Stimulated activated CD4-positive, alpha-beta T cell treated with anti-CD3 and anti-CD28 coated beads, TNF-alpha, amount 100 ng/mL, for 24 hours (primary cell): ENCODE measurements at places on chromosomes 3 and 15.
A peak's percentile ranks its signal among the peaks of the same experiment; 100 is the strongest.

DNA sequence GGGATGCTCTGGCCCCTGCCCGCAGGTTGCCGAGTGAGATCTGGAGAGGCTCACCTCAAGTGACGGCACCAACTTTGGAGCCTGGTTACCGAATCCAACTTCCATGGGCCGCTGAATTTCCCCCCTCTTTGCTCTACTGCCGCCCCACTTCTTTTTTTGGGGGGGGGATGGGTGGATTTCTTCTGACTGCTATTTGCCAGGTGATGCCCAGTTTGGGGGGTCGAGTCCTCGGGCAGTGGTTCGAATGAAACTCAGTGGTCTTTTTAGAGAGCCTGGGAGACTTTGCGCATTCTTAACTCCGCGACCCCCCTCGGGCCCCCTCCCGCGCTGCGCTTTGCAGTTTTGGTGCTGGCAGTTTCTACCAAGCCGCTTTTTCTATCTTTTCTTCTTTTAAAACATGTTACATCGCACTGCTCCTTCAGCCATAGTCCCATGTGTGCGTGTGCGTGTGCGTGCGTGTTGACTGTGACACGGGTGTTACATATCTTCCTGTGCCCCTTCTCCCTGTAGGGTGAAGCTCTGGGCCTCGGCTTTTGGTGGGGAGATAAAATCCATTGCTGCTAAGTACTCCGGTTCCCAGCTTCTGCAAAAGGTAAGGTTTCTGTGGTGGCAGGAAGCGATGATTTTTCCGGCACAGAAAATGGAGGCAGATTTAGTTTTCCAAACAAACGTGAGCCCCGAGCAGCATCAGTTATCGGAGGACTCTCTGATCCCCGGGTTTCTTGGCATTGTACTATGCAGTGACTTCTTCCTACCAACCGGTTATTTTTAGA, 837 bp downstream of the CACNA2D3 start:
- no peak for DNase-seq

DNA sequence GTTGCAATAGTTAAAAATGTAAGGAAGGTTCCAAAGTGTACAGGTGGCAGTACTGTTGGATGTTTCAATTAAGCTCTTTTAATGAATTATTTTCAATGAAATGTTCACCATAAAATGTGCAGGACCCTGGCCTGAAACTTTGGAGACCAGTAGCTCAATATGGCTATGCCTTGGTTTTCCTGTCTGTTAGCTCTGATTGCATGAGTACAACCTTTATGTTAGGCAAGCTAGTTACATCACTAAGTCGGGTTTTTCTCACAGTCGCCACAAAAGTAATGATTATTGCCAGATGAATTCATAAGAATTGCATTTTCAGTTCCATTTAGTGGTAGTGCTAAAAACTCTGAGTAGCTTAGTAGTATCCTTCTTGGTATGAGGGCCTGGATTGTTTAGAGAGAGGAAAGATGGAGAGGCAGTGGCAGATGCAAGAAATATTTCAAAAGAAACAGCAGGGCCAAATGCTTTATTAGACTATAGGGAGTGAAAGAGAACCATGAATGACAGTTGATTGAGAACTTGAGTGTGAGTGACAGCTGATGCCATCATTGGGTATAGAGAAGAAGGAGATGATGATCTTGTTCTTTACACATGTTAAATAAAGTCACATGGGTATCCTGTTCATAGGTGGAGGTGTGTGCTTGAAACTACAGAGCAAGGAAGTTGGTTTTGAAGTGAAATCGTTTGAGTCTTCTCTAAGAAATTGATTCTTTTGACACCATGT, 109.5 kb downstream of the AKAP13 start:
- DNase-seq, result no peak

- DNase-seq, result no peak
Measured at GRCh38 chr3:123511726-123512125, 62.8 kb upstream of the ADCY5 start.

DNA sequence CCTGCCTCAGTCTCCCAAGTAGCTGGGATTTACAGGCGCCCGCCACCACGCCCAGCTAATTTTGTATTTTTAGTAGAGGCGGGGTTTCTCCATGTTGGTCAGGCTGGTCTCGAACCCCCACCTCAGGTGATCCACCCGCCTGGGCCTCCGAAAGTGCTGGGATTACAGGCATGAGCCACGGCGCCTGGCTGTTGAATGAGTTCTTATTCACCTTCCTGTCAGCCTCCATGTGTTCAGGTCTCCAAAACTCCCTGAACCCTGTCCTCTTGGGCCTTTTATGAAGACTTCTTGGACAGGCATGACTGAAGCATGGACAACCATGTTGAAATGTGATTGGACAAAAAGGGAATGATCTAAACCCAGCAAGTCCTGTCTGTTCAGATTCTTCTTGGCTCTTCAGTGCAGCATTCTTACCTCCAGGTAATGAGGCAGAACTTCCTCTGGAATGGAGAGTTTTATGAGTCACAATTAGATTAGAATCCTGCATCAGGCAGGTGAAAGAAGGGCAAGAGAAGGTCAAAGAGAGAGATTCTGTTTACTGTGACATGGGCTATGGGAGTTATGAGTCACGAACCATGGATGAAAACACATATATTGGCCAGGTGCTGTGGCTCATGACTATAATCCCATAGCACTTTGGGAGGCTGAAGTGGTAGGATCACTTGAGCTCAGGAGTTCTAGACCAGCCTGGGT, 23.1 kb upstream of the EIF4A2 start:
- DNase-seq, result no peak

- DNase-seq, result no peak
Measured at GRCh38 chr3:195584543-195584870, 767 bp upstream of the APOD start.

- no peak for DNase-seq
Measured at GRCh38 chr3:14814411-14814871, 4.3 kb upstream of the FGD5 start.

GRCh38 chr15:53569751-53570480, 189.5 kb downstream of the WDR72 start:
- no peak for DNase-seq

DNA sequence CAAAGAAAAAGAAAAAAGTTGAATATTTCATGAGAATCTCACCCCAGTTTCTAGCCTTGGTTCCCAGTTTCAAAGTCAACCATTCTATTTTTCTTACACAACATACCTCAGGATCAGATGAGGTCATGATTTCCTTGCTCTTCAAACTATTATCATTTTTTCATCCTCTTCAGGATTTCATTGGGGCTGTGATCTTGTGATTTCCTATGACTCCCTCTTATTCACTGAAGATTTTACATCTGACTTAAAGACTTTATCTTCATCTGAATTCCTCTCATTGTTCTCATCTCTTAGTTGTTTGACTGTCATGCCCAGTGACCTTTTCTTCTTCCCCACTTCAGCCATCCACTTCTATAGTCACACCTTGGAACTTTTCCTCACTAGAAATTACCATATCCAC, 3.1 kb upstream of the C3orf33 start:
- no peak for DNase-seq

GRCh38 chr15:50624616-50625168, 61.9 kb downstream of the TRPM7 start:
- no peak for DNase-seq

DNA sequence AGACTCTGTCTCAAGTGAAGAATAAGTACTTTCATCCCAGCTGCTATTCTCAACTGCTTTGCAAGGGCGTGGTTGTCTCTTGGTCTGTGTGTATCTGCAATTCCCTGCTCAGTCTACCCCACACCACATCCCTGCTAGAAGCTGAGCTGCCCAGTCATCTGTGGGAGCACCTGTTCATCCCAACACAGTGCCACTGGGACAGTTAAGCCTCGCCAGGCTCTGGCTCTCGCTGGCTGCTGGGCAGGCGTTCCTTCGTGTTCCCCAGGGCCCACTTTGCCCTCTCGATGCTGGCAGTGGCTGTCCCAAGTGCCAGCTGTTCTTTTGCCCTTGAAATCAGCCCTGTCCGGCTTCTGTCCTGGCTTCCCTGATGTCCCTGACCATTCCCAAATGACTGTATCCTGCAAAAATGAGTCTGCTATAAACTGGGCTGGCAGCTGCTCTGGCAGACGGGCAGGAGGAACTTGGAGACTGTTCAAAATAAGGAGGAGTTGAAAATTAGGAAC, 91.6 kb upstream of the KLHL25 start:
- no peak for DNase-seq

DNA sequence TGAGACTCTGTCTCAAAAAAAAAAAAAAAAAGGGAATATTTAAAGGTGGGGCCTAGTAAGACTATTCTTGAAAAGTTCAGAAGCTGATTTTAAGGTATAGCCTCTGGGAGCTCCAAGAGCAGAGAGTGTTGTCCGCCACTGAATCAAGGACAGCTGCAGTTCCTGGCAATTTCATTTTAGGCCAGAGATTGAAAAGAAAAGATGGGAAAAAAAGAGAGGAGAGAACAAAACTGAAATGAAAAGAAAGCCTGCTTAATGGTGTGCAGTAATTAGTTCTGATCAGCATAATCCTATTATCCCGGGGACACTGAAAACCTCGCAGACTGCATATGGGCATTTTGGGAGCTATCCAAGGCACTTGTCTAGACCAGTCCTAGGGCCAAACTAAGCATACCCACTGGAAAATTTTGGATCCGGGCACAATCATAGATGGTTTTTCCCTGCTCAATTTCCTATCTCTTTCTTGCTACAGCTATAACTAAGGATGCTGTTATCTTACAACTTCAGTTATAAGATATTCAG, 43.2 kb downstream of the EHHADH start:
- DNase-seq, result no peak

DNA sequence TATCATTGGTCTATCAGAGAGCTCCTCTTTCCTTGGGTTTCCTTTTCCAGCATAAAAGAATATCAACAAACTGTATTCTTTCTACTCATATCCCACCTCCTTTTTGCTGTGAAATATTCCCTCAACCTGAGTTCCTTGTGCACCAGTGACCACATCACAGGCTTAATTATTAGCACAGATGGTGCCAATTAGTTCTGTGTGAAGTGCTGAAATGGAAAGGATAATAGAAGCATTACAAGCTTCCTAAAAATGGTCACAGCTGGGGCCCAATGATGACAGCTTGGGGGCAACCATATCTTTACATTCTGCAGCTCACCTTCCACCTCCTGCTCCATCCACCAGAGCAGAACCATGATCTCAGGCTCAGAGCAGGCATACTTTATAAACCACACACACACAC, 84.6 kb downstream of the ANO10 start:
- no peak for DNase-seq

GRCh38 chr3:151835751-151836525, 22.0 kb downstream of the AADAC start:
- DNase-seq, result no peak

- no peak for DNase-seq
Measured at GRCh38 chr3:70771426-70772147, 459.1 kb upstream of the MDFIC2 start.

GRCh38 chr3:160707187-160707794, 30.3 kb downstream of the ARL14 start:
- DNase-seq, result peak; percentile 13

- DNase-seq, result no peak
Measured at GRCh38 chr3:38834110-38834509, 18.1 kb upstream of the SCN10A start.

GRCh38 chr3:173939331-173939730, 541.8 kb downstream of the NLGN1 start:
- no peak for DNase-seq

DNA sequence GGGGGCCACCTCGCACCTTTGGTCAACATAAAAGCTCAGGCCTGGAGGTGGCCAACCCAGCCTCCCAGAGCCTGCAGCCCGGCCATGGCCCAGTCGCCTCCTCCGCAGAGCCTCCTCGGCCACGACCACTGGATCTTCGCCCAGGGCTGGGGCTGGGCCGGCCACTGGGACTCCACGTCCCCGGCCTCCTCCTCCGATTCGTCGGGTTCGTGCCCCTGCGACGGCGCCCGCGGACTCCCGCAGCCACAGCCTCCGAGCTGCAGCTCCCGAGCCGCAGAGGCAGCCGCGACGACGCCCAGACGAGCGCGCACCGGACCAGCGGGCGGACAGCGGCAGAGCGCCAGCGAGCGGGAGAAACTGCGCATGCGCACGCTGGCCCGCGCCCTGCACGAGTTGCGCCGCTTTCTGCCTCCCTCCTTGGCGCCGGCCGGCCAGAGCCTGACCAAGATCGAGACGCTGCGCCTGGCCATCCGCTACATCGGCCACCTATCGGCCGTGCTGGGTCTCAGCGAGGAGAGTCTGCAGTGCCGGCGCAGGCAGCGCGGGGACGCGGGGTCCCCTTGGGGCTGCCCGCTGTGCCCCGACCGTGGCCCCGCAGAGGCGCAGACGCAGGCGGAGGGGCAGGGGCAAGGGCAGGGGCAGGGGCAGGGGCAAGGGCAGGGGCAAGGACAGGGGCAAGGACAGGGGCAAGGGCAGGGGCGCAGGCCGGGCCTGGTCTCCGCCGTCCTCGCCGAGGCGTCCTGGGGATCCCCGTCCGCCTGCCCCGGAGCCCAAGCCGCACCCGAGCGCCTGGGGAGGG, at the start of gene MESP2:
TSS of gene MESP2 (plus strand) at position 59 of the 799 bp plus-strand sequence. CDS start at position 85, 26 bp downstream.
- DNase-seq, result peak; percentile 7

DNA sequence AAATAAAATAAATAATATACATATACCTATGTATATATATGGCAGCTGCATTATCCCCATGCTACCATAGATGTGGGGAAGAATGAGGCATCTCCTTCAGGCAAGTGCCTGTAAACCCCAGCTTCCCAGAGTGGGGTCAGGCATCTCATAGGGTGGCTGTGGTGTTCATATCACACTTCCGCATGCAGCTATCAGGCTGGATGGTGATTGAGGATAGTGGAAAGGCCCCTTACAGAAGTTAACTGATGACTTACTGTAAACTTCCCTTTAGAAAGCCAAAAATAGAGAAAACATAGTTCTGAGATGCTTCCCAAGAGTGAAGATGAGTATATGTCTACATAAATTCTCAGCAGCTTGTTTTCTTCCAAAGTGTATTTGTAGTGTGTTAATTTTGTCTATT, 3.5 kb upstream of the PP2D1 start:
- DNase-seq, result no peak

DNA sequence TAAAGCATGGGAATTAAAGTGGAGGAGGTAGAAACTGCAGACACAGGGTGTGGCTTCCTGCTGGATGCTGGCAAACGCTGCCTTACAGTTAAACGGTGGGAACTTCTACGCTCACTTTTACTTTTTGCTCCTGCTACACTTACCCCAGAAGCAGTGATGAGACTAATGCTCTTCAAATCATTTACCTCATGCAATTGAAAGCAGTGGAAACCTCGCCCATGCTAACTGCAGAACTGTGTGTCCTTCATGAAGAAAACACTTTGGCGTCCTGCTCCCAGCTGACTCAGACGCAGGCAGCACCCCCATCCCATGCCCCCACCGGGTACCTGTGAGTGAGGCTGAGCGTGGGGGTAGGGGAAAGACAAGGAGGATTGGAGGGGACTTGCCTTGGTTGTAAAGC, 31.8 kb downstream of the UPK1B start:
- no peak for DNase-seq

GRCh38 chr15:39181940-39182339, 398.9 kb upstream of the THBS1 start:
- DNase-seq, result no peak

GRCh38 chr15:52256930-52257733, 38.5 kb downstream of the MYO5C start:
- no peak for DNase-seq

DNA sequence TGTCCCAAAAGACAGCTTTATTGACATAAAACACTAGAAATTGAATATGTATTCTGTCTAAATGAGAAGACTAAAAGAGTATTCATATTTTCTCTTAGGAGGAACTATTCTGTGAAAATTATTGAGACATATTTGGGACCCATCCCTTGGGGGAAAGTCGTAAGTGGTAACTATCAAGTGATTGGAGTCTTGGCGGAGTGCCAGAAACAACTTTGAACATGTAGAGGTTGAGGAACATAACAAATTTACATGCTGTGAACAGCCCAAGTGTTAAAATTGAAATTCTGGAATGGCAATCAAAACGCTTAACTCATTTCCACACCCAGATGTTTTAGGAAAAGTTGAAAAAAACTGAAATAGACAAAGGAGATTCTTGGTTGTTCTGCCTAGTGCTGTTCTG, 1034.6 kb downstream of the NSUN3 start:
- no peak for DNase-seq
